ENCODE measurements at places on chromosomes 2 and 18.

DNA sequence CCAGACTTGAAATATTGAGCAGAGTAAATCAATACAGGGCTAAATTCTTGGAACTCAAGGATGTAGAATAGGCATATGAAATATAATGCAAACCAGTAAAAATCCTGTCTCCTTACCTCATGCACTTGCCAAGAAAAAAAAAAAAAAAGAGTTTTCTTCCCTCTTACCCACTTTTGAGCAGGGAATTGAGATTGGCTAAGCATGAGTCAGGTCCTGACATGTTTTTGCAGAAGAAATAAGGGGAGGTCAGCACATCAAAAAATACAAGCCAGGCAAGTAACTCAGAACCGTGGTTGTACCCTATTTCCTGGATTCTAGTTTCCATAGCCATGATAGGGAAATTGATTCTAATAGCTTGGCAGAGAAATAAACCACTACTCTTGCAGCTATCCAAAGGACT lies 1526.7 kb downstream of the LRP1B start:
- no peak for DNase-seq

GRCh38 chr18:9404565-9405060 lies 70.0 kb downstream of the TWSG1 start:
- no peak for DNase-seq

DNA sequence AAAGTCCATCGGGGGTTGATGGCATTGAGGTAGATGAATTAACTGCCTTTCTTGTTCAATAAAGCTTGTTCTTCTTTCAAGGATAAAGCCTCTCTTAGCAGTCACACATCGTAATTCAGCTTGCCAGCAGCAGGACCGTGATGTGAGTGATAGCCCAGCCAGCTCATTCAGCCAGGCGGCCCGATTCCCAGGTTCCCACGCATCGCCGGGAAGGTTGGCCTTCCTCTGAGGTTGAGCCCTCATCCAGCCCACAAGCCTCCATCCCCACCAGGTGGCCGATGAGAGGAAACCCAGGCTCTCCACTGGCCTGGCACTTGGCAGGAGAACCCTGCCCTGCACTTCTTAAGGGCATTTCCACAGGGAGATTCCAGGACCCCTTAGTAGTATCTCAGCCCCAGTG lies 4.7 kb downstream of the AGAP1 start:
- peak; percentile 75 for DNase-seq

DNA sequence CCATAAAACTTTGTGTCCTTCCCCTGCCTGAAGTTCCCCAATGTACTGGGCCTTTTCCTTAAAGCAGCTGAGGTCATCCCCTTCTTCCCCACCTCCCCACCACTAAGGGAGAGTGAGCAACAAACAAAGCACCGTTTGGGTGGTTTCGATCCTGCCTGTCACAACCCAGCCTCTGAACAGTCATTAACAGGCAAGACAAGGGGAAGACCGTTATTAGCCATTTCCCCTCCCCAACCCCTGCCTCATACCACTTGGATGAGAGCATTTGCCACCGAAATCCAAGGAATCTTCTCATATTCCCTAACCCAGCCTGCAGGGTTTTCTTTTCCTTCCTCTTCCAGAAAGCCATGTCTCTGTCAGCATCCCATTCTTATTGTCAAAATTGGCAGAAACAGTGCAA lies 65.6 kb downstream of the STRADB start:
- DNase-seq: no peak

- DNase-seq: no peak
These were observed 92.7 kb downstream of the MRO start for GRCh38 chr18:50726960-50727589.

GRCh38 chr2:65548576-65549256 lies 116.3 kb upstream of the SPRED2 start:
- no peak for DNase-seq

GRCh38 chr2:63553049-63553448 lies 35.2 kb downstream of the WDPCP start:
- no peak for DNase-seq
